SHP77 treated with DMSO at 0.1 percent for 48 hours (cell line): ENCODE measurements at places on chromosomes 11 and 22.
A peak's percentile ranks its signal among the peaks of the same experiment; 100 is the strongest.

GRCh38 chr11:126628790-126629621, 273.5 kb downstream of the ST3GAL4 start:
- DNase-seq, result no peak

DNA sequence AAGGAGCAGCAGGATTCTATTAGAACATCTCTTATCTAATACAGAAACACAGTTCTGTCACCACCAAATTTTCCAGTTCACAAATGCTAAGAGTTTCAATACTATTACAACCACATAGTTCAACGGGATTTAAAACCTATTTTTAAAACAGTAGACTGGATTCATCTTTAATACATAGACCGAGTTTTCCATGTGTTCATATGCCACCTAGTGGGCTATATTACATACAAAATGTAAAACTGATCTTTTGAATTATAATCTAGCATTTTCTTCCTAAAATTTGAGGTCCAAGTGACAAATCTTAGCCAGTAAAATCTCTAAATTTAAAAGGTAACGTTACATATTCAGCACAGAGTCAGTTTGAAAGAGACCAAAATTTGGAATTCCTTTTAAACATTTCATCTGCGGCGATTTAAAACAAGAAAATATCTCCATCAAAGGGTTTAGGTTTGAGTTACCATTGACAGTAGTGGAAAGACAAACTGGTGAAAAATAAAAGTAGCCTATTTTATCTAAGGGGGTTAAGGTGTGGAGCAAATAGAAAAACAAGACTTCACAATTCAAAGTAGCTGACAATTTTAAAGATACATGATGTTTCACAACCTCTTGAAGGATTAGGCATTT, 269.3 kb upstream of the MPPED2 start:
- DNase-seq, result no peak

DNA sequence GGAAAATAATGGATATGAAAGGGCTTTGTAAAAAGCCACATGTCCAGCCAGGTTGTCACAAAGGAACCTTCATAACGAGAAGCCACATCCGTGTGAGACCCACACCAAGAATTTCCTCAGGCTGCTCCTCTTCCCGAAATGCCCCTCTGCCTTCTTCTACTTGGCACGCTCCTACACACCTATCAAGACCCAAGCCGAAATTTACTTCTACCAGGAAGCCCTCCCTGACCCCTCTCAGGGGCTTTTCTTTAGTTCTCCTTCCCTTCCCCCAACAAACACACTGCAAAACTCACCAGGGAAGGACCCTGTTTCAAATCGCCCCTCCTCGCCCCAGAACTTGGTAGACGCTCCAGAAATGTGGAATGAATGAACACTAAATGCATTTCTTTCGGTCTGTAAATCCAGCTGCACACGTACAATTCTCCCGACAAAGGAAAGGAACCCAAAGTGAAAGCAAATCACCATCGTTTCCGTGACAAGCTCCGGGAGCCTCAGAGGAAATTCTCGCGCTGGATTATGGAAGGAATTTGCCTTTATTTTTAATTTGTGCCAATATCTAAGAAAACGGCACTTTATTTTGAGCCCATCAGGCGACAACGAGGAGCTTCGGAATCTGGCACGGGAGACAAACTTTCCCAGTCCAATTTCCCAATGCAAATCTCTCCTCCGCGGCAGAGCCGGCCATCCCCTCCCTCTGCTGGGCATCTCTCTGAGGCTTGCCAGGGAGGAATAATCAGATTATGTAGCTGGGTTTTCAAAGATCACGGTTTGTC, 13.2 kb upstream of the SHISAL1 start:
- DNase-seq, result peak; percentile 14

DNA sequence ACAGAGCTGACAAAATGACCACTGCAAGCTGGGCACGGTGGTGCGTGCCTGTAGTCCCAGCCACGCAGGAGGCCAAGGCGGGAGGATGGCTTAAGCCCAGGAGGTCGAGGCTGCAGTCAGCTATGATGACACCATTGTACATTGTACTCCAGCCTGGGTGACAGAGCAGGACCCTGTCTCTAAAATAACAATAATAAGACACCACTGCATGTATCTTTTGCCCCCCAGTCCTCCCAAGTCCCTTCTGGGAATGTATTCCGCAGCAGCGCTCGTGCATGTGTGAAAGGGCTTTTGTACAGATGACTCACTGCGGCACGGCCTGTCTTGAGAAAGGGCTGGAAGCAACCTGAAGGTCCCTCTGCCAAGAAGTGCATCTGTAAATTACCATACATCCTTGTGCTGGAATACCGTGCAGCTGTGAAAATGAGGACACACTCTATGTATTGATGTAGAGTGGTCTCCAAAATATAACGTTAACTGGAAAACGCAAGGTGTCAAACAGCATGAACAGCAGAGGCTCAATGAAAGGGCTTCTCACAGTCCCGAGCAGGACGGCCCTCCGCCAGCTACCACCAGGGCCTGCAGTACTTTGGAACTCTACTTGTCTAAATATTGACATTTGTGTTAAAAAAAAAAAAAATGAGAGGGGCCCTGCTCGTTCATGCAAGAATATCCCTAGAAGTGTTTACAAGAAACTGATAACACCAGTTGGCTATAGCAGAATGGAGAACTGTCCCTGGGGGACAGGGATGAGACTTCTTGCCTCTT, 9.0 kb upstream of the CDC42EP2 start:
- no peak for DNase-seq

- peak; percentile 12 for DNase-seq
Observed at GRCh38 chr11:554428-555226, 5.9 kb downstream of the LMNTD2 start.

- DNase-seq, result no peak
Observed at GRCh38 chr22:33076343-33076742, 18.2 kb upstream of the SYN3 start.

GRCh38 chr11:119284344-119285157, 32.4 kb downstream of the MCAM start:
- DNase-seq, result no peak

DNA sequence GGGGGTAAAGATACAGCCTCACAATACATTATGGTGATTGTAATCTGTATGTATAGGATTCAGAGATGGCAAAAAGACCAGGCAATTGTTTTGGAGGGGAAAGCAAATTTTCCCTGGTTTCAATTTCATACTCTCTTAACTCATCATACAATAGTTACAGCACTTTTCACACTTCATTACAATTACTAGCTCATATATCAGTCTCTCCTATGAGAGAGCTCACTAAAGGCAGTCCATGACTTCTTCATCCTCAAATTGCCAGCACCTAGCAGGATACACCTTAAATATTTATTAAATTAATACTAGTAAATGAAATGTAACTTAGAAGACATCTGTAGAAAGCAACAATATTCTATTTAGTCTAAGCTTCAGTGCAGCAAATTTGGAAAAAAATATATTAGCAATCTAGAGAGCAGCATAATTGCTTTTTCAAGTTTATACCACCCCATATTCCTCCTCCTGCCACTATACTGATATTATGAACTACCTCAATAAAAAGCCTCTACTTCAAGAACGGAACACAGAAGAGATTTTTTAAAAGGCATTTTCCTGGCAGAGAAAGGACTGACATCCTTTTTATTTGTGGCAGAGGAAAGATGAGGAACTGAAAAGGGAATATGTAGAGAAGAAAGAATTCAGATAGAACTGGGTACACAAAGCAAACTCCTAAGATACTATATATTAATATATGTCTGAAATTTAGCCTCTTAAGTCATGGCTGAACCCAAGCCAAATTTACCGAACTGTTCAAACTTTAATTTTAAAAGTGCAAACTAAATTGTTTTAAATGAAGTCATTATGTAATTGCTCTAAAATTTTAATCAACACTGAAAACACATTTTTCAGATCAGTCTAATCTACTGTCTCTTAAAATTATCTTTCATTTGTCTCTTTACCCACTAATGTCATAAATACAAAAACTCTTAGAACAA, 27.7 kb downstream of the PICALM start:
- DNase-seq, result no peak

DNA sequence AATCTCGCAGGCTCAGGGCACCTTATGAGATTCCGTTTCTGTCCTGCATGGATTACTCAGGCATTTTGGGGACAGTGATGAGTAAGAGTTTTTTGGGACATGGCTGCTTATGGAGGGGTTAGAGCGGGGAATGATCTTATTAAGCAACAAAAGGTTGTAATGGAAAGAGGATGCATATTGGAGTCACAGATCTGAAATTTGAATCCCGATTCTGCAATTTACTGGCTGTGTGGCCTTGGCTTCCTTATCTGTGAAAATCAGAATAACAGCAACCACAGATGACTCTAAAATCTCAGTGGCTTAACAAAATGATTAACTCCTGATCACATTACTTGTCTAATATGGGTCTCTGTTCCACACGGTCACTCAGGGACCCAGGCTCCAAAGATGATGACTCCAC, 5.8 kb downstream of the TSPAN18 start:
- DNase-seq, result no peak

DNA sequence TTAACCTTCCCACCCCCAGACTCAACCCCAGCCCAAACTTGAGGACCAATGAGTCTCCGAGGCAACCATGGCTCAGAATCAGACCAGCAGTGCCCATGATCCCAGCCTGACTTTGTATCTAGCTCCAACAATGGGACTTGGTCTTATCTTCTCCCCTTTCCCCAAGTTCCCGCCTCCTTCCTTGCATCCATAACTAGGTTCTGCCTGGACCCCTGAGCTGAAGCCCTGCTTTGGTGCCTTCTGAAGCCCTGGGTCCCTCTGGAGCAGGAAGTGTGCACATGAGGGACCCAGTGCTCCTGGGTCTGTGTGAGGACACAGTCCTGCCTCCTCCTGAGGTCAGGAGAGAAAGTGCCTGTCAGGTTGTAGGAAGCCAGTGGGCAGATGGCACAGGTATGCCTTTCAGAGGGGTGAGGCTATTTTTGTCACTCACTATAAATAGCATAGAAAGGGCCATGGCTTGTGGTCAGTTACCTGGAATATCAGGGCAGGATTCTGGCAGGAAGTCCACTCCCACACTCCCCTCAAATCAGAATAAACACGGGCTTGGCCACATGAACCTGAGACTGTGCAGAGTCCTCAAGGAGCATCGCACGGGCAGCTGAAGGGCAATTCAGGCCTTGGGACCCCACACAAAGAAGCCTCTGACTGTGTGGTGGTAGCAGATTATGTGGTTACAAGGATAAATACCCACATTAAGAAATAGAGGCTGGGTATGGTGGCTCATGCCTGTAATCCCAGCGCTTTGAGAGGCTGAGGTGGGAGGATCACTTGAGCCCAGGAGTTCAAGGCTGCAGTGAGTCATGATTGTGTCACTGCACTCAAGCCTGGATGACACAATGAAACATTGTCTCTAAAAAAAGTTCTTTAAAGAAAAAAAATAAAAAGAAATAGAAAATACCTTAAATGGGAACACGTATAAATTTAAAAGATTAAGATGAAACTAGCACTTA, 27.4 kb downstream of the RCN1 start:
- no peak for DNase-seq

DNA sequence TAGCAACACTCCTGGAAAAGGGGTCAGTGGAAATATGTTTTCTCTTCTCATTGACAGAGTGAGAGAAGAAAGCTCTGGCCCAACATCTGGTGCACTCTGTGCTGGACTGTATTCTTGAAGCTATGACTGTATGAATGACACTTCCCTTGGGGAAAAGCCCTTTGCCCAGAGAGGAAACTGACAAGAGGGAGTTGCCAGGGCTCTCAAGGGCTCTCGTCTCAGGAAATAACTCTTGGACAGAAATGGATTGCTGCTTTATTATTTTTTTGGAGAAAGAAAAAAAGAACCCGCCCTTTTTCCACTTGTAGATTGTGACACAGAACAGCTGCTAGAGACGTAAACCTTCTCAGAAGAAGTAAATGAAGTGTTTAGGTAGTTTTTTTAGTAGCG, 11.4 kb downstream of the ETS1 start:
- DNase-seq, result no peak

GRCh38 chr11:79025622-79026021, 415.2 kb downstream of the TENM4 start:
- DNase-seq, result no peak

- DNase-seq, result no peak
Observed at GRCh38 chr11:69431893-69432738, 49.3 kb upstream of the LINC01488 start.

GRCh38 chr22:49196046-49196511, 631.6 kb downstream of the BRD1 start:
- no peak for DNase-seq

- DNase-seq, result no peak
Observed at GRCh38 chr11:27926486-27926885, 181.5 kb downstream of the KIF18A start.

GRCh38 chr22:47277531-47277930, 515.1 kb downstream of the TBC1D22A start:
- DNase-seq, result no peak
